Smooth muscle cell of the pulmonary artery (primary cell): ENCODE measurements at places on chromosomes 16 and 17. TPM values are rescaled to one million over a fixed set of nuclear protein-coding genes. Genes with fewer than 3 reads are reported as not detected.

Gene GPR179
- total RNA-seq, result 0.07 and 0.10 TPM in 2 replicates

Gene SDR42E1
- total RNA-seq, result under 0.01 TPM in 2 replicates

Gene SLC47A2
- 0.85 TPM in 1 of 2 replicates, not detected in the other for total RNA-seq

Gene AXIN2
- total RNA-seq, result 1.9 and 5.0 TPM in 2 replicates

Gene CHP2
- total RNA-seq, result not detected in 2 replicates
